Pulmonary artery endothelial cell (primary cell): ENCODE measurements at places on chromosomes 11 and 22.

- DNase-seq = no peak
These were observed 401.6 kb upstream of the CCDC90B start for GRCh38 chr11:83687787-83688186.

DNA sequence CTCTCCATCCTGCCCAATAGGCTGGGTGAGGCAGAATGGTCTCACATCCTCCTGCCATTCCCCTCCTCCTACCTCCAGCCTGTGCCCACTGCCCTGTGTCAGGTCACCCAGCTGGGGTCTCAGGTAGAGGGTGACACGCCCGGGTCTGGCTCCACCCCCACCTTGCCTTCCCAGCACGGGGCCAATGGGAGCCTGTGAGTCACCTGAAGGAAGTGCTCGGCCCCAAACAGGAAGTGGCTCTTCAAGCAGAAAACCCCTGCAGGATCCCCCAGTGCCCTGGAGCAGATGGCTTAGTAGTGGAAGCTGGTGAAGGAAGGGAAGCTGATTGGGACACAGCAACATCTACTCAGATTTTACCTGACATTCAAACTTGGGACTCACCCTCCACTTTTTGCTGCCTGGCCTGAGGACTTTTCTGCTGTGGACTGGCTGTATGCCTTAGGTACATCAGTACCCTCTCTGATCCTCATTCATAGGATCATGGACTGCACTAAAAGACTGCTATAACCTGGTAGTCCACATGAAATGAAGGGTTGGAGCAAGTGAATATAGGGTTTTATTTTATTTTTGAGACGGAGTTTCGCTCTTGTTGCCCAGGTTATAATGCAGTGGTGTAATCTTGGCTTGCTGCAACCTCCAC is 33.4 kb downstream of the GDPD5 start:
- no peak for DNase-seq

GRCh38 chr11:11708256-11708655 is 86.5 kb upstream of the GALNT18 start:
- DNase-seq = no peak

- DNase-seq = peak; percentile 1
These were observed 120.2 kb downstream of the METTL15 start for GRCh38 chr11:28228196-28228895.

GRCh38 chr11:115421992-115422689 is 82.1 kb downstream of the CADM1 start:
- no peak for DNase-seq

GRCh38 chr11:119318240-119319135 is 1.6 kb upstream of the MCAM start:
- no peak for DNase-seq

GRCh38 chr11:91563176-91563575 is 661.4 kb upstream of the FAT3 start:
- DNase-seq = no peak

DNA sequence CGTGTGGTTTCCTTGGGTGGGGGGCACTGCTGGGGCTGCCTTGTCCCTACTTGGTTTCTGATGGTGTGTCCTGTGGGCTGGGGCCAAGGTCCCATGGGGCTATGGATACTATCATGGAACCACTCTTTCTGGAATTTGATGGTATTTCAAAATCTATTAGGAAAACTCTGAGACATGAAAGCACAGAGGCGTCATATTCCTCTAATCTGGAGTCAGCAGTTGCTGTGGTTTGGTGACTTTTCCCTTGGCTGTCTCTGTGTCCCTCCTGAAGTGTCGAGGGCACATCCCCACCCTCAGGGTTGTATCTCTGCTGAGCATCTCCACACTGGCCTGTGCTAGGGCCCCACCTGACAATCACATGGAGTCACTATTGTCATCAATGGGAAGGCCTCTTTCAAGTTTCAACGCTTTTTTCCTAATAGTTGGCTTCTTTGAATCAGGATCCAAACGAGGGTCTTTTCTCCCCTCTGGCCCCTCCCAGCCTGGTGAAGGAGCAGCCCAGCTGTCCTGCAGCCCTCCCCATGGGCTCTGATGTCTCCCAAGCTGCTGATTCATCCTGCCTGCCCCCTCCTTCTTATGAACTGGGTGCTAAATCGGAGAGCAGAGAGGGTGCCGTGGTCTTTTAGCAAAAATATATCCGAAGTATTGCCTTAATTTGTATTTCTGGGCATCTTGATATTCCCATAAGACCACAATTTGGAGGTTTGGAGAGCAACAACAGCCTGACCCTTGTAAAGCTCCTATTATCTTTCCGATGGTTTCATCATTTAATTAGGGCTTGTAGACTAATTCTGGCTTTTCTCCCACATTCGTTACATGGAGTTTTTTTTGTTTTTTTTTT is 38.5 kb downstream of the MED15 start:
- DNase-seq = no peak

DNA sequence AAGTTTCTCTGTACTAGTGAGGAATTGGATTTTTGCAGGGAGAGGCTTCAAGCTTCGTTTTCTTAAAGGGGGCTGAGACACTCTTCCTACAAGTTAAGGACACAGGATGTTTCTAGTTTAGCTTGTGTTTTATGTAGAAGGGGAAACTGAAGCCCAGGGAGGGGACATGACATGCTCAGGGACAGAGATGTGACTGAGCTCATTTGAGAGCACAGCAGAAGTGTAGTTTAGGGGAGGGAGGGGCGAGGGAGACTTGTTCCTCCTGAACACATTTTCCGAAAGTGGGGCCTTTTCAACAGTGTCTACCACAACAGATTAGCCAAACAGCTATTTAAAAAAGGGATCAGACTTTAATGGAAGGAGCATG is 148.1 kb downstream of the FBXO7 start:
- DNase-seq = no peak

DNA sequence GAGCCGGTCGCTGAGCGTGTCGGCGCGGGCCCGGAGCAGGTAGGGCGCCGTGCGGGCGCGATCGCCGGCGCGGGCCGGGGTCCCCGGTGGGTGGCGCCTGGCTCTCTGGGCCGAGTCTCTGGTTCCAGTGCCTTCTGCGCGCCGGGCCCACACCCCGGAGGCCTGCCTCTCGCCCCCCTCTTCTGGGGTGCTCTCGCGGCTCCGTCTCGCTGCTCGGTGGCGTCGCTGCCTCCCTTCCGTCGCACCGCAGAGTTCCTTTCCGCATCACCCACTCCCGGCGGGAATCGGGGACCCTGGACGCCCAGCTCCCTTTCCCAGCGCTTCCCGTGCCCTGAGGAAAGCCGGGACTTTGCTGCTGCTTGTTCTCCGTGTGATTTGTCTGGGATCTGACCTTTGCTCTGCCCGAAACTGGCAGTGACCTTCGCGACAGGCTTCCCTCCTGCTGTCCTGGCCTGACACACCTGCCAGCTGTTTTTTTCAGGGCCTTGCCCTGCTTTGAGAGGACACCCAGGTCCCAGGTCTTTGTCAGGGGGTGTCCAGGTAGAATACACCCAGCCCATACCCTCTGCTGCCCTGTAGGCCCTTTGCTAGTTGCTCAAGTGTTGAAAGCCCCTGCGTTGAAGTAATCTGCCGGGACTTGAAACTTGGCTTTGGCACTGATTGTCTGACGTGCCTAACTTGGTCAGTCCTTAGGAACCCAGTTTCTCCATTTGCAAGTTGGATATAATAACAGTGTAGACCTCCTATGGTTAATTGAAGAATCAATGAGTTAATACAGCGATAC is 711 bp downstream of the FDX1 start:
- no peak for DNase-seq

DNA sequence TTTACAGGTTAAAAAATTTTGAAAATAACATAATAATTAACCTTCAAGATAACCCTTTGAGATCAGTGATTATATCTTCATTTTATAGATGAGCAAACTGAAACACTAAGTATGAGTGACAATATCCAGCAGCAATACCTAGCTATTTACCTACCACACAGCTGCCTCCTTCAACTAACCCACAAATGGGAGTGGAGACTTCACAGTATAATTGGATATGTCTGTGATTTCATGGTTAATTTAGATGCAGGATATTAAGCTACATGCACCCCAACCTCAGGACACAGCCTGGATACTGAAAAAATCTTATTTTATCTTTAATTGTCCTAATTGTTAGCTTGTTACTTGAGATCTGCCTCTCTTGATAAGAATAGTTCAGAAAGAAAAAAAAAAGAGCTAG is 297.2 kb upstream of the ANO5 start:
- DNase-seq = no peak

DNA sequence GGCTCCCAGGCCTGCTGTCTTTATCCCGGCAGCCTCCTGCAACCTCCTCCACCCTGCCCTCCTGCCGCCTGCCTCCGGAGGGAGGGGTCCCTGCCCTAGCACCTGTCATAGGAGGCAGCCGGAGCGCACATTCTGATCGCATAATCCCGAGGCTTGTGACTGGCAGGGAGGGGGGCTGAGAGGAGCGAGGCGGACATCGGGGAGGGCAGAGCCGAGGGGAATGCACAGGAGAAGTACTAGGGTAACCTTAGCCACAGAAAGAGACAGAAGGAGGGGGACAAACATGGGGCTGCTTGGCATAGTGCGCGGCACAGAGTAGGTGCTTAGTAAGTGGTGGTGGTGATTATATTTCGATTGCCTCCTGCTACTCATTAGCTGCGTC is 9.2 kb upstream of the ALX4 start:
- DNase-seq = no peak

- DNase-seq = peak; percentile 74
These were observed 11.3 kb downstream of the TRIM66 start for GRCh38 chr11:8671193-8671612.

DNA sequence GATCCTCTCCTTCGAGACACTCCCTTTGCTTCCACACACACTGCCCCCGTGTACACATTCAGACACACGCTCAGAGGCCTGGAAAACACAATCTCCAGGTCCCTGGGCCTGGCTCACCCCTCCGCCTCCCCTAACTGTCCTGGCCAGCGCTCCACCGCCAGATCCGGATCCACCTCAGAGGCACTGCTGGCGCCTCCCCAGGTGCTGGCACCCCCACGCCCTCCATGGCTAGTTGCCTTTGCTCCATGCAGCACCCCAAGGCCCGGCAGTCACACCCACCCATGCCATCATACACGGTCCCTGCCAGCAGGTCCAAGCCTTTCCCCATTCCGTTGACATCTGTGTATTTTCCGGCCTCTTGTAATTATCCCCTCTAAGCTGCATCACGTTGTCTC is 11.1 kb downstream of the SPTBN2 start:
- no peak for DNase-seq

GRCh38 chr11:32643526-32643925 is 59.9 kb downstream of the EIF3M start:
- DNase-seq = no peak

GRCh38 chr11:113105592-113105991 is 144.4 kb downstream of the NCAM1 start:
- no peak for DNase-seq

DNA sequence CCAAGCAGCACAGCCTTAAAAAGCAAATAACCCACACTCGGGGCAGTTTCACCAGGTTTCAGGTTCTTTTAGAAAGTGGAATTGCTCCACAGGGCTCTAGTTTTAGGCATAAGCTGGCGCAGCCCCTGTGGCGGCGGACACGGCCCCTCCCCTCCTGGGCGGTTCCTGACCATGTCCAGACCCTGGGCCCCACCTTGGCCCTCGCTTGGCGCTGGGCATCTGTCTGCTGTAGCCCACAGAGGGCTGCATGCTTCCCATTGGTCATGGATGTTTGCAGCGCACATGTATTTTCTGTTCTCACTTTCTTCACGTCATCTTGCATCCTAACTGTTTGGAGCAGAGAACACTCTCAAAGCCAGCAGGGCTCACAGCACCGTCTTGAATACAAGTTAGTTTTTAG is 244.3 kb downstream of the BRD1 start:
- no peak for DNase-seq

- DNase-seq = no peak
These were observed 71.5 kb upstream of the TTC12 start for GRCh38 chr11:113242767-113243397.

- peak; percentile 50 for DNase-seq
These were observed 4.4 kb downstream of the CACNA1I start for GRCh38 chr22:39574779-39575551.

DNA sequence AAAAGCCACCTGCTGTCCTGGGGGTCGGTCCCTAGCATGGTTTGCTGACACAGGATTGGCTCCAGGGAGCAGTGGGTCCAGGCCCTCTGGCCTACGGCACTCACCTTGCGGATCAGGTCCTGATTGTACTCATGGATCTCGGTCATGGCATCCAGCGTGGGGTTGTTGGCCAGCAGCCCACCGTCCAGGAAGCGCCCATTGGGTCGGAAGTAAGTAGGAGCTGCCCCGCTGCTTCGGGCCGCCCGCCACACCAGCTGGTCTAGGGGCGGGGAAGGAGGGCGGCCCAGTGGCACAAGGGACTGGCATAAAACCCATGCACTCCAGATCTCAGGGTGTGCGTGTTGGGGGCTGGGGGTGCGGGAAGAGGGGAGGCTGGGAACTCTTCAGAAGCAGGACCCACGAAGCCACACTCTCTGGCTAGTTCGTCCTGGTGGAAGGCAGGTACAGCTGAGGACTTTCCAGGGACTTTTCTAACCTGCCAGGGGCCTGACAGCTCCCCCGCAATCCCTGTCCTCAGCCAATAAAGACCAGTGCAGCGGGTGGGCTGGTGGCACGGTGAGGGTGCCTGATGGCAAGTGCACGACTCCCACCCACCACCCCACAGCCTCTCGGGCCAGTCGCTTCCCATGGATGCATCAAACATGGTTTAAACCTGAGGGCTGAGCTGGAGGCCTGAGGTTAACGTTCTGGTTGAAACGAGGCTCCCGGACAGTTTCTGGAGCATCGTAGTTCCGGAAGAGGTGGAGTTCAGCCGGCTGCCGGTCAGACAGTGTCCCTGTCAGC is 5.1 kb upstream of the BAIAP2L2 start:
- DNase-seq = no peak

DNA sequence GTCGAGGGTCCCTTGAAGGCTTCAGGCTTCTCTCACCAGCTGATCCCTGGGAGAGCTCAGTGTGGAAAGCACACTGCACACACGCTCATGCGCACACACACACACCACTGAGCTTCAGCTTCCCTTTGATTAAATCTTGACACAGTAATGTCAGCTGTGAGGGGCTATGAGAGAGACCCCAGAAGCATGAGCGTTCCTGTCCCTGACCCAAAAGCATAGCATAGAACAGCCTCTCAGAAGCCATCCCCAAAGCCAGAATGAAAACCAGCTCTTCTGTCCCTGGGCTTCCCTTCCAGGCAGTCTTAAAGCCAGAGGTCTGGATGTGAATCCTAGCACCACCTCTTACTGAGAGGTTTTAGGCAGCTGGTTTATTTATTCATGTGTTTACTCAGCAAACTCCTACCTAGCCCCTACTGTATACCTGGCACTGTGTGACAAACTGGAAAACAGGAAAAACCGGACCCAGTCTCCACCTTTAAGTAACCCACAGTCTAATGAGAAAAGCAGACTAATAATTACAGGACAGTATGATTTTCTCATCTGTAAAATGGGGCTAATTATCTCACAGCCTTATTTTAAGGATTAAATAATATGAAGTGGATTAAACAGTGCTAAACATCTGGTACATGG is 15.9 kb downstream of the GALNT18 start:
- DNase-seq = no peak

GRCh38 chr11:8386134-8386864 is 122.6 kb upstream of the LMO1 start:
- no peak for DNase-seq
